ENCODE measurements at places on chromosomes 12 and 14. TPM values are rescaled to one million over a fixed set of nuclear protein-coding genes. Genes with fewer than 3 reads are reported as not detected.
A peak's percentile ranks its signal among the peaks of the same experiment; 100 is the strongest.

GRCh38 chr12:24798335-24798734, 150.6 kb downstream of the BCAT1 start:
- H3K27me3 ChIP-seq: no peaks in the 10 kb centered on the region
- H3K36me3 ChIP-seq: no peaks in the 10 kb centered on the region
- no peak overlapping the region for H3K4me3 ChIP-seq
- no peaks in the 10 kb centered on the region for H3K4me1 ChIP-seq
- H3K27ac ChIP-seq: no peak overlapping the region

GRCh38 chr12:126114441-126114840, 1049.2 kb downstream of the AACS start:
- H3K4me3 ChIP-seq: no peak overlapping the region
- H3K36me3 ChIP-seq: no peaks in the 10 kb centered on the region
- DNase-seq: no peak
- H3K27ac ChIP-seq: no peak overlapping the region

GRCh38 chr14:75049136-75049535, 2.1 kb downstream of the MLH3 start:
- H3K27me3 ChIP-seq: no peaks in the 10 kb centered on the region
- no peak for DNase-seq
- H3K36me3 ChIP-seq: no peaks in the 10 kb centered on the region
- H3K4me1 ChIP-seq: peaks cover 12% of the 10 kb centered on the region
- H3K4me3 ChIP-seq: no peak overlapping the region
- H3K27ac ChIP-seq: no peak overlapping the region

DNA sequence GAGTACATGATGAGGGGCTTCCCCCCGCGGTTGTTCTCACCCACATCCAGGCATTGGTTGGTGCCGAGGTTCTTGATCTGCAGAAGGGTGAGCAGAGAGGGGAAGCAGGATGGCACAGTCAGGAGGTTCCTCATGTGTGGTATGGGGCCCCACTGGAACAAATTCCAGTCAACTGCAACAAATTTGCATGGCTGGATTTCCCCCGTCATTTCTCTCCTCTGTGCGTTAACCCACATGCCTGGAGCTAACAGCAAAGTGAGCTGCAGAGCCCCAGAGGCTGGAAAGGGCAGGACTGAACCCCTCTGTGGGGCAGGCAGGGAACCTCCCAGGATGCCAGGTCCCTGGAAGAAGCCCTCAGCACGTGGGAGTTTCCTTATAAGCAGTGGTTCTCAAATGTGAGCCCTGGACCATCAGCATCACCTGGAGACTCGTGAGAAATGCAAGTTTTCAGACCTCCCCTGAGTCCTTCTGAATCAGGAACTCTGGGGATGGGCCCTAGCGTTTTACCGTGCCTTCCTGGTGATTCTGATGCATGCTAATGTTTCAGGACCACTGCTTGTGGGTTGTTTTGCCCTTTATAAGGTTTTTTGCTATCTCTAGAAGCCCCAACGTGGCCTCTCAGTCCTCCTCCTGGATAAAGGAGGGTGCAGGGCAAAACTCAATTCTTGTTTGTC, 11.0 kb upstream of the CELA1 start:
- peaks cover 4% of the 10 kb centered on the region for H3K27me3 ChIP-seq
- H3K4me1 ChIP-seq: no peaks in the 10 kb centered on the region
- no peak for DNase-seq
- H3K27ac ChIP-seq: no peak overlapping the region

KRT82 gene
- total RNA-seq: not detected

ASB2 gene
- total RNA-seq: not detected

GLIPR1L2 gene
- 0.25 TPM for total RNA-seq

KRT71 gene
- total RNA-seq: not detected

- H3K36me3 ChIP-seq: no peaks in the 10 kb centered on the region
- no peak overlapping the region for H3K4me3 ChIP-seq
- H3K27ac ChIP-seq: no peak overlapping the region
- no peaks in the 10 kb centered on the region for H3K4me1 ChIP-seq
- no peaks in the 10 kb centered on the region for H3K27me3 ChIP-seq
Observed at GRCh38 chr12:10331642-10332239, 24.1 kb downstream of the KLRD1 start.

C12orf50 gene
- not detected for total RNA-seq

DNA sequence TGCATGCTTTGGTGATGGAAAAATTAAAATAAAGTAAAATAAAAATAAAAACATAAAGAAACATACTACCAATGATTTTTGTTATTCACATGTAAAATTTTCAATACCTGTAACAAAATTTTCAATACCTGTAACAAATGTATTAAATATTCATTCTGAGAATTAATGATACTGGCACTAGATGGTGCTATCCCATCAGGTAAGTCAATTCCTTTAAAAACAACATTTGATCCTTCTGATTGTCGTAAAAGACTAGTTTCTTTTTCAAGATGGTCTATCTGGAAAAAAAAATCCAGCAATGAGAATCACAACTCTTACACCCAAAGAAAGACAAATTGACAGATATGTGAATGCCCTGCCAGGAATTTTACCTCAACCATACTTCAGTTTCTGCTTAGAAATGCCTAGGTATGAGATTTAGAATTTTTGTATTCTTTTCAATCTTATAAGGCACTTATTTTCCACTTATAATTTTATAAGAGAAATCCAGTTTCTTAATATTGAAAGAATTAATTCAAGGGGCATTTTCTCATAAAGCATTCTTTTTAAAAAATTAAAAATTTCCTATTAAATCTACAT, 30.7 kb downstream of the CEP290 start:
- no peak overlapping the region for H3K27ac ChIP-seq
- H3K36me3 ChIP-seq: peaks cover 23% of the 10 kb centered on the region
- H3K4me3 ChIP-seq: no peak overlapping the region

GRCh38 chr12:16076557-16076956, 165.4 kb downstream of the DERA start:
- H3K4me1 ChIP-seq: no peaks in the 10 kb centered on the region
- H3K27ac ChIP-seq: no peak overlapping the region
- DNase-seq: no peak
- H3K27me3 ChIP-seq: no peaks in the 10 kb centered on the region

RHEBL1 gene
- 1.9 TPM for total RNA-seq

- DNase-seq: peak; percentile 36
- H3K27me3 ChIP-seq: no peaks in the 10 kb centered on the region
- no peak overlapping the region for H3K27ac ChIP-seq
Observed at GRCh38 chr14:34227834-34228649, 234.0 kb downstream of the SPTSSA start.

DNA sequence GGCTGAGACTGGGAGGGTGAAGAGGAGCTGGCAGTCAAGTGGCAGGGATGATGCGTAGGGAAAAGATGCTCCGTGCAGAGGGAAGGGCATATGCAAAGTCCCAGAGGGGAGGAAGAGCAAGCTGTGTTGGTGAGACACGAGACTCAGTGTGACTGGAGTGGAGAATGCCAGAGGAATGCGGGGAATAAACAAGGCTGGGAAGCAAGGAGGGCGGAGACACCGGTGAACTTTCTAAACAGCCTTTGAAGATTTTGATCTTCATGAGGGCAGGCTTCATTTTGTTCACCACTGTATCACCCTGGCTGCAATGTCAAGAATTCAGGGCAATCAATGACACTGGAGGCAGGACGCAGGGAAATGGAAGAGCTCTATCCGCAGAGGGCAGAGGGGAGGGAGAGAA, 535.8 kb downstream of the FUT8 start:
- H3K36me3 ChIP-seq: no peaks in the 10 kb centered on the region
- no peaks in the 10 kb centered on the region for H3K27me3 ChIP-seq

GRCh38 chr12:52242442-52243258, 9.6 kb downstream of the KRT7 start:
- no peaks in the 10 kb centered on the region for H3K27me3 ChIP-seq
- H3K27ac ChIP-seq: no peak overlapping the region
- no peaks in the 10 kb centered on the region for H3K36me3 ChIP-seq
- H3K4me3 ChIP-seq: no peak overlapping the region
- peaks cover 30% of the 10 kb centered on the region for H3K4me1 ChIP-seq

- DNase-seq: no peak
- H3K4me3 ChIP-seq: no peak overlapping the region
- no peaks in the 10 kb centered on the region for H3K36me3 ChIP-seq
- no peaks in the 10 kb centered on the region for H3K4me1 ChIP-seq
Observed at GRCh38 chr14:33016613-33017012, 77.9 kb downstream of the NPAS3 start.

DNA sequence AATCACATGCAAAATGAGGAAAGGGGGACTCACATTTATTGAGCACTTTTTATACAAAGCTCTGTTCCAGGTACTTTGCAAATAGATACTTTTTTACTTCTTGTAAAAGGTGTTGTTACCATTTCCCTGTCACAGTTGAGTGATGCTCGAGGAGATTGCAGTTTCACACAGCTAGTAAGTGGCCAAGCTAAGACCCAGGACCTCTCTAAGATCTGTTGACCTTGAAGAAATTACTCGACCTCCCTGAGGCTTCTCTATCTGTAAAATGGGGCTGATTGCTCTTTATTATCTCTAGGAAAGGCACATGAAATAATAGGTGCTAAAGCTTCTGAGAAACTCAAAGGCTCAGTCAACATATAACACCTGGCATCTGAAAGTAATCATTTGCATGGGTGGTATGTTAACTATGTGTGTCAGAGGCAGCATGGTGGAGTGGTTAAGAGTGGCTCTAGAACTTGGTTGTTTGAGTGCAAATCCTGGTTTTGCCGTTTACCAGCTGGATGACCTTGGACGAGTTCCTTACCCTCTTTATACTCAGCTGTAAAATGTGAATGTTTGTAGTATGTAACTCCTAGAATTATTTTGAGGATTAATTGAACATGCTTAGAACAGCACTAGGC, 41.5 kb downstream of the IFT81 start:
- H3K27me3 ChIP-seq: no peaks in the 10 kb centered on the region
- no peak overlapping the region for H3K27ac ChIP-seq
- H3K4me3 ChIP-seq: no peak overlapping the region
- no peaks in the 10 kb centered on the region for H3K4me1 ChIP-seq

GRCh38 chr14:54501480-54501879, 8.2 kb upstream of the CGRRF1 start:
- no peaks in the 10 kb centered on the region for H3K4me1 ChIP-seq
- H3K27ac ChIP-seq: no peak overlapping the region
- DNase-seq: no peak
- H3K36me3 ChIP-seq: no peaks in the 10 kb centered on the region
- H3K4me3 ChIP-seq: no peak overlapping the region
- no peaks in the 10 kb centered on the region for H3K27me3 ChIP-seq

DNA sequence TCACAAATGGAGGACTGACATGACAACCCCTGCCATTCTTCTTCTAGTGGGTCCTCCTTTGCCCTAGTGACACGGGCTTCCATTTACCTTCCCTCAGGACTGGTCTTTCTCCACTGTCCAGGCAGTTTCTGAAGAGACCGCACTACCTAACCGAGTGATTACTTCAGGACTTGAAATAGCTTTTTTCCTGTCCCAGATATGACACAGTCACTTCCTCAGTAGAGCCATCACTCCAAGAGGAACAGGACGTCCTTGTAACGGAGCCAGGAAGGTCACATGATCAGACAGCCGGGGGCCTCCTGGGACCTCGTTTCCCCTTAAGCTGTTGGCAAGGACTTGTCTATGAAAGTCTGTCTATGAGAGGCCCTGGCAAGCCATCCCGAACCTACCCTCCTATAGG, 62.3 kb downstream of the FOS start:
- H3K36me3 ChIP-seq: no peaks in the 10 kb centered on the region
- no peaks in the 10 kb centered on the region for H3K27me3 ChIP-seq
- H3K27ac ChIP-seq: no peak overlapping the region
- H3K4me1 ChIP-seq: no peaks in the 10 kb centered on the region
- no peak overlapping the region for H3K4me3 ChIP-seq

DNA sequence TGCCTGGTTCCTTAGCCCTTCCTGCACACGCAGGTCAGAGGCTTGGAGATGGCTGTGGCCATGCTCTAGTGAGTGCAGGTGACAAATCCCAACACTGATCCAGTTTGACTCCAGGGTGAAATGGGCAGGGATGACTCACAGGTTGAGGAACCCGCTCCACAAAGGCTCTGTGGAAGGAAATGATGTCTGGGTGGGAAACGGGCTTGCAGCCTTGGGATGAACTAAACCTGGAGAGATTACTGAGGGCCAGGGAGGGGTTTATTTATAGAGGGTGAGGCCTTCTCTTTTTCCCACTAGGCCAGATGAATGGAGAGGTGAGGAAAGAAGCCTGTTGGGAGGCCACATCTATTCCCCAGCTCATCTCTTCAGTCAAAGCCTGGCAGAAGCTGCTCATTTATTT, 29.3 kb upstream of the EMP1 start:
- no peak overlapping the region for H3K4me3 ChIP-seq
- H3K4me1 ChIP-seq: peaks cover 21% of the 10 kb centered on the region
- H3K27me3 ChIP-seq: no peaks in the 10 kb centered on the region
- DNase-seq: no peak
- H3K27ac ChIP-seq: no peak overlapping the region

CLEC1B gene
- total RNA-seq: not detected

KRT6C gene
- total RNA-seq: not detected

SMOC1 gene
- 0.36 TPM for total RNA-seq

DACT1 gene
- total RNA-seq: 55.0 TPM

DNA sequence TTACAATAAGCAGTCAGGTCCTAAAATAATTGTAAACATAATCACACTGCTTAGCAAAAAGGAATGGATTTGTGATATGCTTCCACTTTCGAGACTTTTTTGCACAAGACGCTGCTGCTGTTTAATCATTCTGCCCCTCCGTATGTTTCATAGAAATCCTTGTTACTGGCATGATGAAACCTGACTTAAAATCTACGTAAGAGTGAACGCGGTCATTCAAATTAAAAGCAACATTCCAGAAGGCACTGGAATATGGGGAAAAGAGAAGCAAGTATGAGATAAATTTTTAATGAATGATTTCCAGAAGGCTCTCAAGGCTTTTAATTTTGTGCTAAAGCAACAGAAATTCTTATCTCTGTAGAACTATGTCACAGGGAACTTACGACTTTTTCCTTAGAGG, 1.1 kb downstream of the CNIH1 start:
- H3K4me3 ChIP-seq: peak overlapping the region; percentile 79
- no peak for DNase-seq
- no peaks in the 10 kb centered on the region for H3K36me3 ChIP-seq

DNA sequence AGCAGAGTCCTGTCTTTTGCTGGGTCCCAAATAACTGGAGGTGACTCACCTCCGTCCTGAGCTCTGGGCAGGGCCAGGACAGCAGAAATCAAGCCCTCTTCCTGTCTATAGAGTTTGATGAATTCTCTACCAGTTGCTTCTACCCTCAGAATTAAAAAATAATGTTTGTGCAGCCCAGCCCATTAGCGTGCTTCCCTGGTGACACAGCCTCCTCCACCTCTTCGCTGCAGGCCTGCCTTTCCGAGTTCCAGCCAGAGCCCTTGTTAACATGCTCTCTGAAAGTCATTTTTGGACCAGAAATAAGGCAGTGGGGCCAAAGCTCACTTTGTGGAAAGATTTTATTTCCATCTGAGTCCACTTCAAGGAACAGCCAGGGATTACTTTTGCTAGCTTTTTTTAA, 94.0 kb downstream of the TBX5 start:
- DNase-seq: peak; percentile 79
- H3K4me1 ChIP-seq: peaks cover 13% of the 10 kb centered on the region
- no peak overlapping the region for H3K27ac ChIP-seq

SLC25A3 gene
- 660 TPM for total RNA-seq

RFLNA gene
- 1.8 TPM for total RNA-seq

TBC1D30 gene
- 1.2 TPM for total RNA-seq

VWF gene
- total RNA-seq: 0.23 TPM

GRCh38 chr14:105857826-105858675, 331.7 kb downstream of the TMEM121 start:
- H3K27me3 ChIP-seq: no peaks in the 10 kb centered on the region
- no peaks in the 10 kb centered on the region for H3K4me1 ChIP-seq
- no peak overlapping the region for H3K4me3 ChIP-seq
- no peak for DNase-seq
- H3K36me3 ChIP-seq: no peaks in the 10 kb centered on the region
- no peak overlapping the region for H3K27ac ChIP-seq

RNASE1 gene
- total RNA-seq: 4.7 TPM
